ENCODE measurements at places on chromosomes 5 and 9. TPM values are rescaled to one million over a fixed set of nuclear protein-coding genes. Genes with fewer than 3 reads are reported as not detected.

The ECSCR gene
- total RNA-seq, result not detected

The OLFML2A gene
- total RNA-seq, result 44.5 TPM

The BTNL9 gene
- 37.5 TPM for total RNA-seq

The DOCK2 gene
- 1.4 TPM for total RNA-seq

The CARD9 gene
- total RNA-seq, result 1.7 TPM

The C7 gene
- total RNA-seq, result 1.4 TPM

The SLCO6A1 gene
- total RNA-seq, result not detected

The VLDLR gene
- 2.1 TPM for total RNA-seq

The ADAMTSL1 gene
- not detected for total RNA-seq

The PCDHA4 gene
- 3.1 TPM for total RNA-seq

- DNase-seq, result no peak
Measured at GRCh38 chr9:129280623-129281271, 102.7 kb upstream of the IER5L start.

- no peak for DNase-seq
Measured at GRCh38 chr5:172458976-172459782, 4.9 kb upstream of the SH3PXD2B start.

- no peak for DNase-seq
Measured at GRCh38 chr5:6349387-6349786, 29.0 kb downstream of the MED10 start.

DNA sequence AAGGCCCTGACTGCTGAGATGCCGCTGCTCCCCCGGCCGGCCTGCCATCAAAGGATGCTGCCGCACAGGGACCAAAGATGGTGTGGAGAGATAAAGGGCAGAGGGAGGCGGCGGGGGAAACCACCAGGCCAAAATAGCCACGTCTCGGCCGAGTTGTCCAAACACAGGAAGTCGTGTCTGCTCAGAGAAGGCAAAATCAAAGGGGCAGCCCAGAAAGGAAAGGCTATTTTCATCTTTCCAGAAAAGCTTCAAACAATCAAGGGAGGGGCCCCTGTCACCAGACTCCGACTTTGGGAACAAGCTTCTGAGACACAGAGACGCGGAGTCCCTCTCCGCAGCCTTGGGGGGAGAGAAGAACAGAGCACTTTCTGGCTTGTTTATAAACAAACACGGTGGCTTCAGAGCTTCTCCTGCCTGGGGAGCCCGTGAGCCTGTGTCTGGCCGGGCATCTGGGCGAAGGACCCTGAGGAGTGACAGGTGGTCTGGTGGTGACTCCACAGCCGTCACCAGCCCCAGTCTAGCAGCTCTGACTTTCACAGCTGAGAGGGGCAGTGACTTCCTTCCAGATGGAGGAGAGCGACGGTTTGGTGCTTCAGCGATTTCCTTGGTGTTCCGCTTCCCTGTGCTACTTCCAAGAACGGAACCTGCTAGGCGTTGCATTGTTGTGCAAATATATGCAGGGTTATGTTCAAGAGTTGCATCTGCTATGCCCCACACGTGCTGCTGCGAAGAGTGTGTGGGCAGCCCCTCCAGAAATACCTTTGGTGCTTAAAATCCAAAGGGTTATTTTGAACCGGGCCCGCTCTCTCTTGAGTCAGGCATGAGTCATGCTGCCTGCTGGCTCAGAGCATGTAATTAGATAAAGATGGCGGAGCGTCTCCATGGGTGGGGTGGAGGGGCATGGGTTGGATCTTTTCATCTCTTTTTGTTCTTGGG, 24.0 kb downstream of the ADAMTSL2 start:
- no peak for DNase-seq

DNA sequence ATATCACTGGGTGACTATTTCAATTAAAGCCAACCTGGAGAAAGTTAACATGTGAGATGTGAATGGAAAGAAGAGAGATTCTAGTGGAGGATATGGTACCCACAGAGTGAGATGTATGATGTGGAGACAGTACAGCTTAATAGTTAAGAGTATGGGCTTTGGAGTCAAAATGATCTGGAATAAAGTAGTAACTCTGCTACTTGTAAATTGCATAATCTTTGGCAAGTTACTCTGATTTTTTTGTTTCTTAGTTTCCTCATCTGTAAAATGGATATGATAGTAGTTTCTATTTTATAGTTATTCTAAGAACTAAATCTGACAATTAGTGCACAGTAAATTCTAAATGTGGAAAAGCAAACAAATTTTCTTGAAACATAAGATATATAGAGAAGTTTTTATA, 79.2 kb downstream of the ISOC1 start:
- no peak for DNase-seq

DNA sequence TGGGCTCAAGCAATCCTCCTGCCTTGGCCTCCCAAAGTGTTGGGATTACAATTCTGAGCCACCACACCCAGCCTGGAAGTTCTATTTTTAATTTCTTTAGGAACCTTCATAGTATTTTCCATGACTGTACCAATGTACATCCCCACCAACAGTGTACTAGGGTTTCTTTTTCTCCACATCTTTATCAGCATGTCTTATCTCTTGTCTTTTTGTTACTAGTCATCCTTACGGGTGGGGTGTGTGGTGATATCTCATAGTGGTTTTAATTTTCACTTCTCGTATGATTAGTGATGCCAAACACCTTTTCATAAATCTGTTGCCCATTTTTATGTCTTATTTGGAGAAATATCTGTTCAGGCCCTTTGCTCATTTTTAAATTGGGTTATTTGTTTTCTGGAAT, 123.0 kb upstream of the MEF2C start:
- DNase-seq, result no peak

- DNase-seq, result no peak
Measured at GRCh38 chr5:159814805-159815585, 101.3 kb upstream of the ADRA1B start.

- DNase-seq, result no peak
Measured at GRCh38 chr5:136028782-136029742, at the start of gene TGFBI. Gene TGFBI (plus strand): TSS chr5:136028988. CDS start chr5:136029056, 68 bp downstream.

GRCh38 chr5:31390256-31390655, 141.6 kb downstream of the DROSHA start:
- DNase-seq, result no peak

Data from Panc1 (cell line).